A172 (cell line): ENCODE measurements at places on chromosomes 16 and 17. TPM values are rescaled to one million over a fixed set of nuclear protein-coding genes. Genes with fewer than 3 reads are reported as not detected.

The RANBP10 gene
- 3.7 and 8.8 TPM in 2 replicates for total RNA-seq

The CLCN7 gene
- 79.9 and 86.3 TPM in 2 replicates for total RNA-seq

DNA sequence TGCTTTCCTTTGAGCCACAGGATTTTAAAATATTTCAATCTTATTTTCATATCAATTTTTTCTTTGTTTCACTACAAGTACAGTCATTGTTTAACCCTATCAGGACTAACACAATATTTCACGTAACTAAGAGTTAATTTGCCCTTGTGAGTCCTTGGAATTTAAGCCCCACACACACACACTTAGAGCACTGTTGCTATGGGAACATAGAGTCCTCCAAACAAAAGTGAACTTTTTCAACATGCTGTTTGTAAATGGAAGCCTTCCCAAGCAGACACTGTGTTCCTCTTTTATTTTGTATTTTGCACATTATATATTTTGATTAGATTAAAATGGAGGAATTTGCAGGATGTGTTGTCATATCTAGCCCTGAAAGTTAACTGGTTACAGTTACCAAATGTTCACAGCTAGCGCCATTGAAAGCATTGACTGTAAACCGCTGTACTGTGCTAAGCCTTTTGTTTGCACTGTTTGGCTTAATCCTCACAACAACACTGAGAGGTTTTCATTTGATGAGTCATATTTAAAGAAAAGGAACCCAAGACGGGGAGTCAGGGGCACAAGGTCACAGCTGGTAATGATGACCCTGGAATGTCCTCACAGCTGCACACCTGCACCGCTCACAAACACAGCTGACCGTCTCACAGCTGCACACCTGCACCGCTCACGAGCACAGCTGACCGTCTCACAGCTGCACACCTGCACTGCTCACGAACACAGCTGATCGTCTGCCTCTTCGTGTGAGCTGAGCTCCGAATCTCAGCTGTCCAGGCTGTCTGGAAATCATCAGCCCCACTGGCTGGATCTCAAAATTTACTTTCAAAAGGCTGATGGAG is 6.3 kb downstream of the HSBP1 start:
- DNase-seq = peak; percentile 78

- DNase-seq = no peak
Observed at GRCh38 chr16:56983211-56983751, 6.1 kb upstream of the NLRC5 start.
